Liver (tissue), 10 donors: ENCODE measurements at places on chromosomes 5 and 9.

DNA sequence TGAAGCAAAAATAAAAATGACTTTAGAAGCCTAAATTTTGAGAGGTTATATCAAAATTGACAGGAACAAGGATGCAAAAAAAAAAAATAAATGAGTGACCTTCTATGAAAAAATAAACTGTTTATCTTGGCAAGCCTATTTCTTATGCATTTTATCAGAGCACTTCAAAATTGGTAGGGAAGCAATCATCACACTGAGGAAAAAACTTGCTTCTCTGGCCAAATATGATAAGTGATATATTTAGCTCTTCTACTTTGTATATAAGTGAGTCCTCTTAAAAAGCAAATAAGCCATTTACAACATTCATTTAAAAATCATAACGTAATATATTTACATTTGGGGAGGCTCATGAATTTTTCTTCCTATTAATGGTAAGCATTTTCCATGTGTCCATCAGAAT lies 287.1 kb downstream of the FBXL17 start:
- DNase-seq, result no peak

- DNase-seq, result no peak
These were observed 69.3 kb downstream of the SGCD start for GRCh38 chr5:156396063-156396829.

- no peak for DNase-seq
These were observed 7.5 kb upstream of the UBE2R2 start for GRCh38 chr9:33809506-33809905.

DNA sequence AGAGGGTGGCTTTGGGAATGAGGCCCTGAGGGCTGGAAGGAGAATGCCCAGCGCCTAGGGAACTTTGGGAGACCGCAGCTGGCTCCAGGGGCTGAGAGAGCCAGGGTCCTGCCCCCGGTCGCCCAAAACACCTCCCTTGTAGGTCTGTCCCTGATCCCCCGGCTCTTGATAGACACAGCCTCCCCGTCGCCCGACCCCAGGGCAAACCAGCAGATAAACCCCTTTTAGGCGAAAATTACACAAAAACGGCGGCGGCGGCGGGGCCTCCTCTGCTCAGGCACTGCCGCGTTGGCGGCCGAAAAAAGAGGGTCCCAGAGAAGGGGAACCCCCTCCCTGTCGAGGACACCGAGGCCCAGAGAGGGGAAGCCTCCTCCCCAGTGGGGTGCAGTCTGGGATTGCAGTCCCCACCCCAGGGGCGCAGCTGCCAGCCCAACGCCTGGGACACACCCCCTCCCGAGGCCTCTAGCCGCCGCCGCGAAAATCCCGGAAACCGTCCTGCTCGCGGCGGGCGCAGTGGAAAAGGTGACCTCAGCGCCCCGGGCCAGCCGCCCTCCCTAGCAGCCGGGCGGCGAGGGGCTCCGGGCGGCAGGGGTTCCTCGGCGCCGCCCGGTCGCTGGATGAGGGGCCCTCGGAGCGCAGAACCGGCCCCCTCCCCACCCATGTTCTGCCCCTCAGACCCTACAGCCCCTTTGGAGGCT lies 3.1 kb upstream of the BARX1 start:
- no peak for DNase-seq

DNA sequence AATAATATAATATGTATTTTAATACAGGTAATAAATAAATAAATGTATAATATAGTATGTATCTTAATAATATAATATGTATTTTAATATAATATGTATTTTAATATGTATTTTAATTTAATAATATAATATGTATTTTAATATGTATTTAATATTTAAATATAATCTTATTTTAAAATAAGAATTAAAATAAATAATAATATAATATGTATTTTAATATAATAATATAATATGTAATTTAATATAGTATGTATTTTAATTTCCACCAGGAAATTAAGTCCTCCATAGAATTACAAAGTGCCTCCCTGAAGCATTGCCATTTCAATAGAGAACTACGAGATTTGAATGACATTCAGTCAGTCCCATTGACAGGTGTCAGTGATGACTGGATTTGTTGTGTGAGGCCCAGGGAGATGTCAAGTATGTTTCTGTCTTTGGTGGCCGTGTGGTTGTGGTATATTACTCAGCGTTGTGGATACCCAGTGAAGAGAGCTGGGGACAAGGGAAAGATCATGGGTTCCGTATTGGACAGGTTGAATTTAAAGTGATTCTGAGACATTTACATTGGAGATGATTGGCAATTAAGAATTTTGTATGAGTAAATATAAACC lies 14.2 kb upstream of the C5orf46 start:
- no peak for DNase-seq

DNA sequence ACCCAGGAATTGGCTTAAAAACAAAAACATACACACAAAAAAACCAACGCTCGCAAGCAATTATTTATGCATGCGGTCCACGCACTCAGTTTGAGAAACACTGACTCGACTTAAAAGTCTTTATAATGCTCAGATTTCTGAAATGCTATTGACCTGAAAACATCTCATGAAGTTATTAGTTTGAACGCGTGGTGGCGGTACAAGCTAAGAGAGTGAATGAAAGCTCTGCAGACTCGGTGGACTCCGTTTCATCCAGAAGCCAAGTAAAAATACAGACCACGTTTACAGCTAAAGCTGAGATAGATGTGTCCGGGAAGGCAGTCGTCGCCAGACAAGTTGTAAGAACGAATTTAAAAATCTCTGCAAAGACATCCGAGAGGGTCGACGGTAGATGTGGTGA lies at the start of gene PCDHB6:
Gene PCDHB6 (plus strand): TSS at position 246 of the 400 bp plus-strand sequence. CDS start 201 bp downstream, outside the sequence.
- DNase-seq, result no peak

DNA sequence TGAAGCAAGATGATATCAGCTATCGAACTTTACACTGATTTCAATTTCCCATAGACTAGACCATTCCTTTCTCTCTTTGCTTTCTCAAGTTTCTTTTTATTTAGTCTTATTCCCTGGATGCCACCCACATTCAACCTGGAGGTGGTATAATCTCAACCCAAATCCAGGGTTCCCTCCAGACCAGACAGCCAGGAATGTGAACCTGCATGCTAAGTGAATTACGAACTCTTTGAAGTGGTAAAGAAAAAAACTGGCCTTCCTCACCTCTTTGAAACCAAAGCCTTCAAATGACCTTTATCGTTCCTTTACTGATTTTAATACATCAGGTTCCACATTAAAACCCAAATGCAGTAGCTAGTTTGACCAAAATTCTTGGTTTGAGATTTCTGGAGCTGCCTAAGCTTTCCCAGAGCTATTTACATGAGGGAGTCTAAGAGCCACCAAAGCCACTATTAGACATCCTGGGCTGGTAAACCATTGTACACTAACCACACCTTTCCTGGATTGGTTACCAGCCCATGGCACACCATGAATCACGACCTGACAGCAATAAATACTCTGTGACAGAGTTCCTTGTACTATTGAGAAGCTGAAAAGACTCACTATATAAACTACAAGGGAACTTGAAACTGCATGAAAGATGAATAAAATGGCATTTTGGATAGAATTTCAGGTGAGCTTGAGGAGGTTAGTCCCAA lies 323.7 kb downstream of the ADAMTS6 start:
- no peak for DNase-seq

DNA sequence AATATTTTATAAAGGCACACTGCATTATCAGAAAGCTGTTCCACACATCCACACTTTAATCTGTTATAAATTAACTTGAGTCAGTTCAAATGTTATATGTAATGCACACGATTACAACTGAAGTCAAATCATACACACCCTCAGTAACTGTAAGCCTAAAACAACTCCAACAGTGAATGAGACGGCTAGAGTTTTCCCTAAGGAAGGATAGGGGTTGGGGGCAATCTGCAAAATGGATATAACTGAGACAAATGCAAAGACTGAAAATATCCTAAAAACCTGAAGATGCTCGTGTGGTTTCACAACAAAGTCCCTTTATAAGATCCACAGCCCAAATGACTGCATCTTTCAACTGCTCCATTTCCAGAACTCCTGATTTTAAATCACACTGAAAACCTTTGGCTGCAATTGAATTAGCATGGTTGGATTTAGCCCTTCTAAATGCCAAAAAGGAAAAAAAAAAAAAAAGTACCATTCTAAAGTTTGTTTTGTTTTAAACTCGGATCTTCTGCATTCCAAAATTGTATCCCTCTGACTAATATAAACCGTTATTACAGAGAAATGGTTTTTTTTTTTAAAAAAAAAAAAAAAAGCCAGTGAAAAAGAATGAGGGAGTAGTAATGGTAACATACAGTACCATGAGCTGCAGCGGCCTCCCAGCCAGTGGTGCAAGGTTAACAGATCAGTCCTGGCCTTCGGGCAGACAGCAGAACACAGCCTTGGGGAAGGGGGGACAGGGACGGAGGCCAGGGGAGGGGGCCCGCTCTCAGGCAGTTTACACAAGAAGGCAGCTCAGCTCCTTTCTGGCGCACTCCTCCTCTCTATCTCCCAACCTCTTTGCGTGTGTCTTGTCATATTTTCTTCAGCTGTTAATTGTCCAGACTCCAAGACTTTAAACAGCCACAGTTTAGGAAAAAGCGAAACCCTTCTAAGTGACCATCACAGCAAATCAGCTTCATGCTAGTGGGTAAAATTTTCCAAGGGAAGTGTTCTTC lies 166.1 kb downstream of the BNC2 start:
- no peak for DNase-seq

- DNase-seq, result no peak
These were observed 9.3 kb downstream of the ZBED3 start for GRCh38 chr5:77077829-77078176.

- no peak for DNase-seq
These were observed 3.6 kb downstream of the RIC1 start for GRCh38 chr9:5632540-5632939.

DNA sequence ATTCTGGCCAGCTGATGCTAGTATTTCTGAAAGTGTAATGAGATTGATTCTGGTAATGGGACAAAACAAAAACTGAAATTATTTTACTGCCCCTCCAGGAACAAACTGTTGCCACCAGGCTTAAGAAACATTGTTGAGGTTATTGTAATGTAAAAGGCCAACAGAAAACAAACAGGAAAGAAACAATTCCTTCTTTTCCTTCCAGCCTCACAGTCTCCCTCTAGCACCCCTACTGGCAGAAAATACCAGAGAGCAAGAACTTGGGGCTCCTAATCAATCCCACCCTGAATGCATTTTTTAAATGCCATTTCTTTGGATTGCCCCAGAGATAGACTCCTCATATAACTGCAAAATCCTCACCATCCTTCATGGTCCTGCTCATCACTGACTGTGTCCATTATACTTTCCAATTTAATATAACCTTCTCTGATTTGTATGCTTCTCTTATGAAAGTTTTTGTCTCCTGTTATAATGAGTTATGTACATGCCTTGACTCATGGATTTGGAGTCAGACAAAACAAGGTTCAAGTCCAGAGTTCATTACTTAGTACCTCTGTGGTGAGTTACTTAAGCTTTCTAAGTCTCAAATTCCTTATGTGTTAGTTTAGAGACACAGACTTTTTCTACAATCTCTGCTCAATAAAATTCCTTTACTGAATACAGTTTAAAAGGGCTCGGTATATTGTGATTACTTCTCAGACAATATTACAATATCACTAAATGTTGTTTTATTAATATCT lies 157.9 kb upstream of the FBN2 start:
- DNase-seq, result no peak

GRCh38 chr5:332843-333242 lies 11.3 kb downstream of the AHRR start:
- DNase-seq, result no peak

- DNase-seq, result no peak
These were observed 43.1 kb downstream of the ELL2 start for GRCh38 chr5:95918421-95919006.

DNA sequence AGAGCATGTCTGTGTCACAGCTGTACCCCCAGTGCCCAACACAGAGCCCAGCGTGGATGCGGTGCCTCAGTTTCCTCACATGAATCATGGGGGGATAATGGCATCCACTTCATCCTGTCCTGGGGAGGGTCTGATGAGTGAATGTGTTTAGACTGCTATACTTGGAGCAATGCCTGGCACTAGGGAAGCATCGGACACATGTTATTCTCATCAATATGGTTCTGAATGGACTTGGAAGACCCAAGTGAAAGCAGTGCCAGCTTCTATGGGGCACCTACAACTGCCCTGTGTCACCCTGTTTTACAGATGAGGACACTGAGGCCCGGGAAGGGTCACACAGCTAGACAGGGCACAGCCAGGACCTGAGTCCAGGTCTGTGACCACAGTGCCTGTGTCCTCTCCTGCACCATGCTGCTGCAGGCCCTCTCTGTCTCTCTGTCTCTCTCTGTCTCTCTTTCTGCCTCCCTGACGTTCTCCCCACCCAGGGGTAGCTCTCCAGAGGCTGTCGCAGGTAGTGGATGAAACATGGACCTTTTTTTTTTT lies 42.3 kb upstream of the NEK6 start:
- DNase-seq, result no peak

- DNase-seq, result no peak
These were observed 68.4 kb upstream of the ZFR start for GRCh38 chr5:32512926-32513325.

- DNase-seq, result no peak
These were observed 212.1 kb downstream of the SLF1 start for GRCh38 chr5:94830520-94830919.

- no peak for DNase-seq
These were observed 355.9 kb downstream of the ADAMTS6 start for GRCh38 chr5:65125591-65126541.

DNA sequence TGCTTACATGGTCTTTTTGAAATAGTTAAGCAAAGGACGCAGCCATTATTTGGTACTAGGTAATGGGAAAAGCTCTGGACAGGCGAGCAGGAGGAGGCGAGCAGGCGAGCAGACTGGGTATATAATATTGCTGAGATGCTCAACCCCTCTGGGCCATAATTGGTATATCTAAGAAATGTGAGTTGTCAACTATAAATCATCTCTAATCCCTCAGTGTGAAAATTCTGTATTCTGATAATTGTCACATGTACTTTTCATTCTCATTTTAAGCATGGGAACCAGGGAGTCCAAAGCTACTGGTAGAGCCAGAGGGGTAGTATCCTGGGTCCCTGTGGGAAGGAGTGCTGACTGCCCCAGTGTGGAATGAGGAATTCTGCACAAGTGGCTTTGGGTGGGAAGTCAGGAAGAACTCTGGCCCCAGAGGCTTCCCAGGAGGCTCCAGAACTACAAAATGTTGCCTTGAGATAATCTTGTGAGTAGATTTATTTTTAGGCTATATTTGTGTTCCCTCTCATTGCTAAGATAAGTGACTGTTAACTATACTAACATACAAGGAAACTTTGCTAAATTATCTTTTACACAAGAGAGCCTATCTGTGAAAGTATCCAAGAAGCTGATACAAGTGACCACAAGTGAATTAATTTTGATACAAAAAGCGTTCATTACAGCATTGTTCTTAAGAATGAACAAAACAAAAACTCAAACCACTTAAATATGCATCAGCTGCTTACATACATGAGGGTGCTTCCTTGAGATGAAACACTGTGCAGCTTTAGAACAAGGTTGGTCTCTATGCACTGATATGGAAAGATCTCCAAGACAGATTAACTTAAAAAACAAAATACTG lies 70.5 kb upstream of the TNFAIP8 start:
- no peak for DNase-seq

- DNase-seq, result no peak
These were observed 27.4 kb upstream of the GCNT1 start for GRCh38 chr9:76431601-76432000.
